NCI-H345 (cell line): ENCODE measurements at places on chromosomes 12 and 14.

GRCh38 chr14:60087668-60088067, 4.1 kb upstream of the PCNX4 start:
- no peak for DNase-seq

DNA sequence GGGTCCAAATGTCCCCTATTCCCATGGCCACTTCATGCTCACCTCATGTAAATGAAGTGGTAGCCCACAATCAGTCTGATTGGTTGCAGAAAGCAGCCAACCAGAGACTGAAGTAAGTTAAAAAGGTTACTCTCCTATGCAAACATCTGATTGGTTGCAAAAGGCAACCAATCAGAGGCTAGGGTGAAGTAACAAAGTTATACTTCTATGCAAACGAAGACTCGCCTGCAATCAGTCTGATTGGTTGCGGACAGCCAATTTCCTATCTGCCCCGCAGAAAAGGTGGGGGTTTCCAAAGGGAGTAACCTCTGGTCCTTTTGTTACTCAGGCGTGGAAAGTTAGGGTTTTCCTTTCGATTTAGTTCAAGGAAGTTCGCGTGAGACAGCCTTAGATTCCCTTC, 208.1 kb upstream of the NEDD1 start:
- no peak for DNase-seq

DNA sequence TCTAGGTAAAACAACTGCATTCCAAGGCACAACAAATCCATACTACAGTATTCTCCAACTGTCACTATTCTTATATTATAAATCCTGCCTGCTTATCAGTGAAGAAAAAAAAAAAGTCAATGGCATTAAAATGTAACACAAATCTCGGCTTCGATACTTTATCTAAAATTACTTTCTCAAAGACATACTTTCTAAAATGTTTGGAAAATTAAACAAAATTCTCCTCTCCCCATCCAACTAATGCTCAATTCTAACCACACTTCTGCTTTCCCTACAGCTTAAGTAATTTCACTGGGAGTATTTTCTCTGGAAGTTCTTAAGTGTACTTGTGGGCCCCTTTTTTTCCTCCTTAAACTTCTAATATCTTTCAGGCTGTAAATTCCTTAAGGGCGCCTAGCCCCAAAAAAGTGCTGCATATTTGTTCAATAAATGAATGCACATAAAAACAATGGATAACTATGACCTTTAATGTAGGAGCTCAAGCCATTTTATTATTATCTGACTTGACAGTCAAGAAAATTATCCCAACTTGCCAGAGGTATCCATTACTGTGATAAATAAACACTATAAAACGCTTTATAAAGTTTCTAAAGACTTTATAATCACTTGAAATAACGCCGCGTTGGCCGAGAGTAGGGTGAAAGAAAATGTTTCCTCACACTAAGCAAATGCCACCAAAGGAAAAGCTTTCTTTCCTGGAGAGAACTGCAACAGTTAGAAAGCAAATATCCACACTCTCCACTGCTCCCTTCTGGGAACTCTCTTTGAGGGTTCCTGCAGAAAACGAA, 977 bp downstream of the HEATR5A start:
- no peak for DNase-seq

DNA sequence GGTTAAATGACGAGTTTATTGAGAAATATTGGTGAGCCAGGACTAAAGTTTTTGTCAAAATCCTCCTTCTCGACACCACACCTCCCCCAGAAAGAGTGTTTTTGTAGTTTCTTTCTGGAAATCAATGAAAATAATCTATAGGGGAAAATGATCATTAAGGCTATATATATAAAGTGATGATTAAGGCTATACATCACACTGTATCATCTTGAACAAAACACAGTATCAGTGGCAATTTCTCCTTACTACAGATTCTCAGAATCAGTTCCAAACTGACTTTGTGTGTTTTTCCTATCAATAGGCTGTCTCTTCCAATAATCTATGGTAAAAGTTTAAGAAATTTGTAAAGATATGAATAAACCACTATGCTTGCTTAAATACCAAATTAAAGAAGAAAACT, 81.7 kb downstream of the IFNG-AS1 start:
- DNase-seq, result no peak
